Adipocyte (in vitro differentiated cells): ENCODE measurements at places on chromosomes 1 and 21.

- no peak for DNase-seq
Measured at GRCh38 chr21:16863362-16863905, 649.4 kb upstream of the CXADR start.

DNA sequence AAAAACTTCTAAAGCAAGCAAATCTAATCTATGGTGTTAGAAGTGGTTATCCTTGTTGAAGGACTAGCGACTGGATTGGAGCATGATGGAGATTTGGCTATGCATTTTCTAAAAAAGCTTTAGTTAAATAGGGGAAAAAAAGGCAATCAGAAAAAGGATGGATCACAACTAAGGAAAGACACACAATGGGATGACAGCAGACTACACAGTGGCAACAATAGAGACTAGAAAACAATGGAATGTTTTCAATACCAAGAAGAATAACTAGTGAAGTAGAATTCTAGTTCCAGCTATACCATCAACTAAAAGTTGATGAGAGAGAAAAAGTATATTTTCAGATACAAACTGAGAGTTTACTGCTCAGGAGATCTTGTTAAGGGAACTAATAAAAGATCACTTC, 605.8 kb downstream of the PTPRU start:
- DNase-seq = no peak

DNA sequence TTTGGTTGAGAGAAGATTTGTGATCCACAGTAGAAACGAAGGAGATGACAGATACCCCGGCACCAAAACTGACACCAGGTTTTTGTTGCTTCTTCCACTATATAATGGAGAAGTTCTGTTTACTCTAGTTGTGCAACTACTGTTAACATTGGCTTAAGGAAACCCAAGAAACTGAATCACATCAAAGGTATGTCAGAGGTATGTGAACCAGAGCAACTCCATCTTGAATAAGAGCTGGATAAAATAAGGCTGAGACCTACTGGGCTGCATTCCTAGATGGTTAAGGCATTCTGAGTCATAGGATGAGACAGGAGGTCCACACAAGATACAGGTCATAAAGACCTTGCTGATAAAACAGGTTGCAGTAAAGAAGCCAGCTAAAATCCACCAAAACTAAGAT, 173.7 kb upstream of the CAMK1G start:
- DNase-seq = peak; percentile 30

- DNase-seq = peak; percentile 92
Measured at GRCh38 chr1:161209790-161210409, 5.2 kb upstream of the FCER1G start.

GRCh38 chr1:93567255-93567918, 114.2 kb downstream of the BCAR3 start:
- peak; percentile 70 for DNase-seq

DNA sequence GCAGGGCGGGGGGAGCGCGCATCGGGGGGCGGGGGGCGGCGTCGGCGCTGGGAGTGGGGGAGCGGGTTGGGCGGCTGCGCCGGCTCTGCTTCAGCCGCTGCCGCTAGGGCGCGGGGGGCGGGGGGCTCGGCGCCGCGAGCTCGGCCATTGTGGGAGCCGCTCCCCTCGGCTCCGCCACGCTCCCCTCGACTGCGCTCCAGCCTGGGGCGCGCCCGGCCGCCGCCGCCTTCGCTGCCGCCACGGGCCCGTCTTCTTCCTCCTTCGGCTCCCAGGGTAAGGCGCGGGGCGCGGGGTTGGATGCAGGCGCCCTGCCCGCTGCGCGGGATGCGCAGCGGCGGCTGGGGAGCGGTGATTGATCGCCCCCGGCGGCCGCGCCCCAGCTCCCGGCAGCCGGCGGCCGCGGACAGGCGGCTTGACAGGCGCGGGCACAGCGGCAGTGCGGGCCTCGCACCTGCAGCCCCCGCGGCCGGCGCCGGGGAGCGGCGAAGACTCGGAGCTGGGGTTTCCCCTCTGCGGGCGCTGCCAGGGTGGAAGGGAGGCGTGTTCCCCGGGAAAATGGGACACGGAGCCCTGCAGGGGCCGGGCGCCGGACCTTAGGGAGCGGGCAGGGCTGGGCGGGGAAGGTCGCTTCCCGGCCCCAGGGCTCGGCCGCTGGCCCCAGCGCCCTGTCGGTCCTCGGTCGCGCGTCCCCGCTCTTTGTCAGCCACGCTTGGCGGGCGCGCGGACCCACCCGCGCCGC, 55.3 kb downstream of the NDUFS5 start:
- peak; percentile 65 for DNase-seq

DNA sequence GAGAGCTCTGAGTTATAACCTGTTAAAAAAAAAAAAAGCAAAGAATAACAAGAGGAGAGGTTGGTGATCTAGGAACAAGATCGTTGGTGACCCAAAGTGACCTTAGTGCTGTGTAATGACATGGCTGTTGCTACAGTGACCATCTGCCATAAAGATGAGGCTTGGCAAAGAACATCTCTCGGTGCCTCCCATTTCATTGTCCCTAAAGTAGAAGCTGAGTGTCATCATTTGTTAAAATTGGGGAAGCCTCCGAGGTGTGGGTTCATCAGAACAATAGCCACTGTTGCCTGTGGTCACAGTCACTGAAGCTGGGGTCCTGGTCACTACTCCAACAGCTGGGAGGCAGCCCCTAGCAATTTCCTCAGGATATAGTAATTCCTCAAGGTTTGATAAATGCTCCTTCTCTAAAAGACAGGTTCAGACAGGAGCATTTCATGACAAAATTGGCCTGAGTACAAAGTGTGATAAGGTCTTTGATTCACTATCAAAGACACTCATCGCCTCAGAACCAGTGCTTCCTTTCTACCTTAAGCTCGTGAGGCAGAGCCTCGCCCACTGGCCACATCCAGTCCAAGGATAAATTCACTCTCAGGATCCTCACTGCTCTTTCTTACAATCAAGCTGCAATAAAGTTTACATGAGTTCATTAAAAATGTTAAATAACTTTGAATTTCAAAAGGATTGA, 81.9 kb upstream of the RGS2 start:
- no peak for DNase-seq

DNA sequence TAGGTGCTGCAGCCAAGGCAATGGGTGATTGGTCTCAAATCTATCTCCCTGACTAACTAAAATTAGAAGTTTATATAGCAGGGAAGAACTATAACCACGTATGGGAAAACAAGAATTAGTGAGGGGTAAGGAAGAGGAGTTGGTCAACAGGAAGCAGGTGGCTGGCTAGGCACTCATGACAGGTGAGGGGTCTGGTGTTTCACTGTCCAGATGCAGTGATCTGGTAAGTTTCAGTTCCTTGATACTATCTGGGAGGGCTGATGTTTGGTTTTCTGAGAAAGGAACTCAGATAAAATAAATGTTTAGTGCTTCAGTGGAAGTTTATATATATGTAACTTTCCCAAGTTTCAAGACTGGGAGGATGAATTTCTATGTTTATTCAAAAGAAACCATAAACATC, 11.6 kb upstream of the POU2F1 start:
- DNase-seq = no peak

- no peak for DNase-seq
Measured at GRCh38 chr21:35428489-35428888, 379.4 kb upstream of the RUNX1 start.

DNA sequence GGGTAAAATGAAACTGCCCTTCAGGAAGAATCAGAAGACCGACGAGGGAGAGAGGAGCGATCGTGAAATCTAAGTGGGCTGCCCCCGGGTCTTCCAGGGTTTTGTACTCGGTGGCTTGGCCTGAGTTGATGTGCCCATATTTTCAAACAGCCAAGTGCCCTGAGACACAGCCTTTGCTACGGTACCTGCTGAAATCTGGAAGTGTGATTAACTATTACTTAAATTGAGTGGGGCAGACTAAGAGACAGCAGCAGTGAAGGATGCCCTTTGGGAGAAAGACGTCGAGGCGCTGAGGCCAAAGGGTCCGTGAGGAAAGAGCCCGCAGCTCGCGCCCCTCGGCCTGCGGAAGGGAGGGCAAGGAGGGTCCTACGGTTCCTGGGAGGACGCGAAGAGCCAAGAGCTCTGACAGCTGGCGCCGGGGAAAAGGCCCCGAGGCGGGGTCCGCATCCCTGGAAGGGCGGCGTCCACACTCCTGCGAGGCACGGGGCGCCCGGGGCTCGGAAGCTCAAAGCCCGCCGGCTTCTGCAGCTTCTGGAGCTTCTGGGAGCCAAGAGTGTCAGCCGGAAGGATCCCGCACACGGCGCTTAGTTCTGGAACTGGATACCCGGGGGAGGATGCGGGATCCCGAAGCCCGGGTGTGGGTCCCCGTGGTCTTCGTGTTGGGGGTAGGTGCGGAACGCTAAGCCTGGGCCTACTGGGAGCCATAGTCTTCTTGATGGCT, 15.4 kb upstream of the RNU1-4 start:
- DNase-seq = no peak

GRCh38 chr1:21495225-21495820, 13.9 kb upstream of the ALPL start:
- no peak for DNase-seq

- peak; percentile 47 for DNase-seq
Measured at GRCh38 chr1:60118085-60118484, 44.5 kb upstream of the C1orf87 start.

- DNase-seq = no peak
Measured at GRCh38 chr1:19618428-19618827, 25.7 kb upstream of the NBL1 start.

DNA sequence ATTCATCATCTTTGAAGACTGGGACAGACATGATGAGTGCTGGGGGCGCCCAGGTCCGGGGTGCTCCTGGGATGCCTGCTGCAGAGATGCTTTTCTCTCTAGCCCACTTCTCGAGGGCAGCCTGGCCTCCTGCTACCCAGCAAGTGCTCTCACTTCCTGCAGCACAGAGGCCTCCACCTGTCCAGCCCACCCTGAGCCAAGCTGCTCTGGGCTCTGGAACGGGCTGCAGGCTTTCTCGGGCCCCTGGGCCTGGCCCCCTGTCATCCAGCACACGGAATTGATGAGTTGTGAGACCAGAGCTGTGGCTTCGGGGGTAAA, 469.5 kb upstream of the VAMP3 start:
- no peak for DNase-seq

DNA sequence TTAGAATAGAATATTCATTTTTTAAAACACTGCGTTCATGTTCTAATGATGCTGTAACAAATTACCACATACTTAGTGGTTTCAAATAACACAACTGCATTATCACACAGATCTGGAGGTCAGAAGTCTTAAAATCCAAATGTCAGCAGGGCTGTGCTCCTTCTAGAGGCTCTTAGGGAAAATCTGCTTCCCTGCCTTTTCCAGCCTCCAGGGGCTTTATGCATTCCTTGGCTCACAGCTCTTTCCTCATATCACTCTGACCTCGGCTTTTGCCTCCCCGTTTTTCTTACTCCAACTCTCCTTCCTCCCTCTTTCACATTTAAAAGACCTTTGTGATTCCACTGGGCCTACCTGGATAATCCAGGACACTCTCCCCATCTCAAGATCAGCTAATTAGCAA, 18.6 kb upstream of the FMN2 start:
- DNase-seq = peak; percentile 58

DNA sequence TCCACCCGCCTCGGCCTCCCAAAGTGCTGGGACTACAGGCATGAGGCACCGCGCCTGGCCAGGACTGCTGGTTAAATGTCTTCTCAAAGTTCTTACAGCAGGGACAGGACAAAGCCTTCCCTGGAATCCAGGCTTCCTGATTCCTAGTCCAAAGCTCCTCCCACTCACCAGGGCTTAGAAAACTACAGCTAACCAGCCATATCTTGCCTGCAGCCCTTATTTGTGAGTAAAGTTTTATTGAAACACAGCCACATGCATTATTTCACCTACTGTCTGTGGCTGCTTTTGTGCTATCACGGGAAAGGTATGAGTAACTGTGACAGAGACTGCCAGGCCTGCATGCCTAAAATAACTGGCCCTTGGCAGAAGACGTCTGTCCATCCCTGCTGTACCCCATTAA, 24.4 kb downstream of the TMCO4 start:
- DNase-seq = no peak

GRCh38 chr1:59107516-59107915, 189.4 kb upstream of the FGGY start:
- DNase-seq = peak; percentile 83

GRCh38 chr1:158049853-158050252, 56.4 kb downstream of the KIRREL1 start:
- DNase-seq = peak; percentile 25

DNA sequence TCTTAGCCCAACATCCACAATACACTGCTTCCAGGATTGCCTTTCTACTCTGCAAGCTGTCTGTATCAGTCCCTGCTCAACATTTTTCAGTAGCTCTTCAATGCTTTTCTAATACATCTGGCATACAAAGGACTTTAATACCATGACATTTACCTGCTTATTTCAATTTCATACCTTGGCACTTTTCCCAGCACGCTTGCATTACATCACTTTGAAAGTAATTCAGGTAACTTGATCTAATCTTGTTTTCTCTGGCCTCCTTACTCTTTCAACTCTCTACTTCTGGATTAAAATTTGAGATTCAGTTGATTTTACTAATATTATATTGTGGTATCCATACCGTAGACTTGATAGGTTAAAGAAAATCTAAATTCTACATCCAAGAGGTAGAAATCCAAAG, 103.0 kb downstream of the PTGS2 start:
- no peak for DNase-seq

DNA sequence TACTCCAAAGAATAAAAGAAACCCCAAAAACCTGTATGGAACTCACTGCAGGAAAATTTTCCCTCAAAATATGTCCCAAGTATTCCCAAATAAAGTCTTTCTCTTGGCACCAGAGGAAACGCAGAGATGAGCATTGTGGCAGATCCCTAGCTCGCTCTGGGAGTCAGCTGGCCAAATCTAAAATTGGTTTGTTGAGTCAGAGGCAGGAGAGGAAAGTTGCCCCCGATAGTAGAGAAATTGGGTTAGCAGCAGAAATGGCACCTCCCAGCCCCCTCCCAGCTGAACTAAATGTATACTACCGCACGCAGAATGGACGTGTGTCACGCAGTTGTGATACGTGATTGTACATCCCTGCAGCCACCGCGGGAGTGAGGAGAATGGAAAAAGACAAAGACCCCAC, 39.9 kb upstream of the TARBP1 start:
- no peak for DNase-seq

GRCh38 chr21:19507682-19508260, 1104.2 kb upstream of the TMPRSS15 start:
- DNase-seq = no peak

- no peak for DNase-seq
Measured at GRCh38 chr1:114831276-114831994, 23.2 kb upstream of the SYCP1 start.

DNA sequence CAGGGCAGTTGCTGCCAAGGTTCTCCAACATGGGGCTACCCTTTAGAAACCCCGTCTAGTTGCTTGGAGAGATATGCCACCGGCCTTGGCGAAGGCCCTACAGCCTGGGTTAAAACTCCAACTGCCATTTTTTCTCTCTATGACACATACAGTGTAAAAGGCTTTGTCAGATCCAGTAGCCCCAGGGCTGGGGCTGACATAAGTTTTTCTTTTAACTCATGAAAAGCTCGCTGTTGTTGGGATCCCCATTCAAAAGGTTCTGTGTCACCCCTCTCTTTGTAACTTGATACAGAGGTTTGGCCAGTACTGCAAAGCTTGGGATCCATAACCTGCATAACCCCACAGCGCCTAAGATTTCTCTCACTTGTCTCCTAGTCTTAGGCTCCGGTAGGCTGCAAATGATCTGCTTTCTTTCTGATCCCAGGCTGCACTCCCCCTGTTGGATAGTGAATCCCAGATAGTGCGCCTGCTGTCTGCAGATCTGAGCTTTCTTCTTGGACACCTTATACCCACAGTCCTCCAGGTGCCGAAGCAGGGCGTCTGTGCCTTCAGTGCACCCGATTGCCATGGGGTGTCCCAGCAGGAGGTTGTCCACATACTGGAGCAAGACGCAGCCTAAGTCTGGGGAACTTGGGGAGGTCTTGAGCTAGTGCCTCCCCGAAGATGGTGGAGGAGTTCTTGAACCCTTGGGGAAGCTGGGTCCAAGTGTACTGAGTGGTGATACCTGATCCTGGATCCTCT, 406.2 kb downstream of the TGFB2 start:
- no peak for DNase-seq

GRCh38 chr1:41740630-41741239, 178.0 kb downstream of the HIVEP3 start:
- no peak for DNase-seq
